ENCODE measurements at places on chromosomes 3 and 15.

DNA sequence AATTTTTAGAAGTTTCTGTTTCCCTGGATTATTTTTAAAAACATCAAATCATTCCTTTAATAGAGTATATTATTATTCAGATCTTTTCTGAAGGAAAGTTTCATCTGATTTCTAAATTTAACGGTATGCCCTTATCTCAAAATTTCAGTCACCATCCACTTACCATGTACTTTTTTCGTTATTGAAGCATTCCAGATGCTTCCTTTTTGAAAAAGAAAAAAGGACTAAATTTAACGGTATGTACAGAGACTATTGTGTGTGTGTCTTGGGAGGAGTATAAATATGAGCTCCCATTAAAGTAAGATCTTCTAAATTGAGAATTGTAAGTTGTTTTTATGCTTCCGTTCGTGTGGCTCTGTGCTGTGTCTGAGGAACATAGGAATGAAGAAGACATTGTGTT, 517.4 kb upstream of the GOLIM4 start:
- DNase-seq, result no peak

GRCh38 chr3:115697263-115698053, 74.1 kb downstream of the GAP43 start:
- no peak for DNase-seq

DNA sequence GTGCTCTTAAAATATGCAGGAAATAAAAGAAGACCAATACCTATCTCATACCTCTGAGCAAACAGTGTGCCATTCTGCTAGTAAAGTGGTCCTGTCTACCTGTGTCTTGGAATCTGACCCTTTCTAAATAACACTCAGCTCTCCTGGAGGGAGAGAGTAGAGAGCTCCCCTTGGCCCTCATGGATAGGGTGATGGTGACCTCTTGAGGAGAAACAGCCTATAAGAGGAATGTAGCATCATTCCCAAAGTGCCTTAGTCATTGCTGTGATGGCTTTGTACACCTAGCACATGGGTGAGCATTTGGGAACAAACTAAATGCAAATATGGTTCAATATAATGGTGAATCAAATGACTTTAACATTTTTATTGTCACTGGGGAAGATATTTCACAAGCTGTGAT, 10.0 kb downstream of the SNTN start:
- no peak for DNase-seq

- no peak for DNase-seq
These were observed 16.3 kb upstream of the ERC2 start for GRCh38 chr3:56484525-56485032.

DNA sequence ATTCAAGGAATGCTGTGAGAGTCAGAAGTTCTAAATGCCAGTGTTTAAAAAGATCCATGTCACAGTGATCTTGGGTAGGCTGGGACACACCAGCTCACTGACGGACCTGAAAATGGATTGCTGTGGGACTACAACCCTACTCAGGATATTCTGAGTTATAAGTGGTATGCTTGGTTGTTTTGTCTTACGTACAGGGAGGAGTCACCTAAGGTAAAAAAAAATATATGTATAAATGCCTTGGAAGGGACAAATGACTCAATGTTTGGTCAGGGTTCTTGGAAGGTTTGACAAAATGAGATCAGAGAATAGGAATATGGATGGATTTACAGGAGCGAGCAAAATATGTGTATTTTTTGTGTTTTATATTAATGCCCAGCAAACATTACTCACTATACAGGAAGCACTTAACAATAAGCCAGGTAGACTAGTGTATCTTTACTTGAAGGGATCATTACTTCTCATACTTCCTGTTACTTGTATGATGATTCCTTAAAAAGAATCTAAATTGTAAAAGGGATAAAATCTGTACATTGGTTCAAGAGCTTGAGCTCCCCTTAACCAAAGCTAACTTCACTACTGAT, 767.3 kb downstream of the GBE1 start:
- DNase-seq, result no peak

GRCh38 chr3:118527514-118528044, 507.1 kb downstream of the IGSF11 start:
- DNase-seq, result no peak

DNA sequence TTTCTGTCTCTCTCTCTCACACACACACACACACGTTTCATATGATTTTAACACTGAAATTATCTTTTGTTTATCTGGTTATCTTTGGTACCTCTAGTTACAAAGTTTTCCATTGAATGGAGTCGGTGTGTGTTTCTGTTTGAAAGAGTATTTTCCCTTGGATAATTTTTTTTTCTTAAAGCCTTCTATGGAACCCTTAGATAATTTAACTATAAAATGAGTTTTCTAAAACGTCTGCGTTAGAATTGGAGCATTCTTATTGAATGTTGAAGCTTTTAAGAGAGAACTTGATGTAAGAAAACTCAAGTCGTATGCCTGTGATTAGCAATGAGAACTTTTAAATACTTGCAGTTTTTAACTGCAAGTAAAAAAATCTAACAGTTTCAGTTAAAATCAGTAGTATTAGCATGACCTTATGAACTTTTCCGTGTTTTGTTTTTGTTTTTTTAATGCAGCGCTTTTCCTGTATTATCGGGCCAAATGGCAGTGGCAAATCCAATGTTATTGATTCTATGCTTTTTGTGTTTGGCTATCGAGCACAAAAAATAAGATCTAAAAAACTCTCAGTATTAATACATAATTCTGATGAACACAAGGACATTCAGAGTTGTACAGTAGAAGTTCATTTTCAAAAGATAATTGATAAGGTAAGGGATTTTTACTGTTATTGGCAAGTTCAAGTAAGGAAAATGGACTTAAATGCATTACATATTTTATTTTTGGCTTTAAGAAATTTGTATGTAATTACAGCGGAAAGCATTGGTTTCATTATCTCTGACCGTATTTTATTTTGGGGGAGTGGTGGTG, 3.0 kb downstream of the SMC4 start:
- DNase-seq, result no peak

DNA sequence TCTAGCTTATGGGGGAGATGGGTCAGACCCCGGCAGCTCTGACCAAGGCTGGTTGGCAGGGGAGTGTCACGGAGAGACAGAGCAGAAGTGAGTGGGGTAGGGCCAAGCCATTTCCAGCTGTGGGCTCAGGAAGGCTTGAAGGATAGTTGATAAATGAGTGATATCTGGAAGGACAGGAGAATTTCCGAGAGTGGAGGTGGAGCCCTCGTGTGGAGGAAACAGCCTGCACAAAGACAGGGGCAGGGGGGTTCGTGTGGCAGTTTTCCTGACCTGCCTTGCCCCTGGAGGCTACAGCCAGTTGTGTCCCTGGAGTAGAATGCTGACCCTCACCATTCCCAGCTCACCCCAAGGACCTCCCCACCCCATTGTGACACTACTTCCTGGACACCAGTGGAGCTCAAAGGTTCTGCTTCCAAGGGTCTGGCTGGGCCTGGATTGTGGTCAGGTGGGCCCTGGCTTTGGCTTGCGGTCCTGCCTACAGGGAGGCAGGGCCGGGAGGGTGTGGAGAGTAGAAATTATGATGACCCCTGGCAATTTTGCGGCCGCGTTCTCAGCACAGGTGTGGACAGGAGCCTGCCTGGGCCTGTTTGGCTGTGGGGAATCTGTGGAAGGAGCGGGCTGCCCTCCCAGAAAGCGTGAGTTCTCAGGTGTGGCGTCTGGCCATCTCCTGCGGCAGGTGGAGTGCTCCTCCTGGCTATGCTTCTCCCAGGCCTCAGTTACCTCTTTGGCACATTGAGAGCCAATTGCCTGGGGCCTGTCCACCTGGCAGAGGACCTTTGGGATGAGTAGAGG, at the start of gene SLC22A14:
Gene SLC22A14, plus strand, starts transcription at position 400 of the 792 bp plus-strand sequence. CDS start 23,733 bp downstream, outside the sequence.
- no peak for DNase-seq

DNA sequence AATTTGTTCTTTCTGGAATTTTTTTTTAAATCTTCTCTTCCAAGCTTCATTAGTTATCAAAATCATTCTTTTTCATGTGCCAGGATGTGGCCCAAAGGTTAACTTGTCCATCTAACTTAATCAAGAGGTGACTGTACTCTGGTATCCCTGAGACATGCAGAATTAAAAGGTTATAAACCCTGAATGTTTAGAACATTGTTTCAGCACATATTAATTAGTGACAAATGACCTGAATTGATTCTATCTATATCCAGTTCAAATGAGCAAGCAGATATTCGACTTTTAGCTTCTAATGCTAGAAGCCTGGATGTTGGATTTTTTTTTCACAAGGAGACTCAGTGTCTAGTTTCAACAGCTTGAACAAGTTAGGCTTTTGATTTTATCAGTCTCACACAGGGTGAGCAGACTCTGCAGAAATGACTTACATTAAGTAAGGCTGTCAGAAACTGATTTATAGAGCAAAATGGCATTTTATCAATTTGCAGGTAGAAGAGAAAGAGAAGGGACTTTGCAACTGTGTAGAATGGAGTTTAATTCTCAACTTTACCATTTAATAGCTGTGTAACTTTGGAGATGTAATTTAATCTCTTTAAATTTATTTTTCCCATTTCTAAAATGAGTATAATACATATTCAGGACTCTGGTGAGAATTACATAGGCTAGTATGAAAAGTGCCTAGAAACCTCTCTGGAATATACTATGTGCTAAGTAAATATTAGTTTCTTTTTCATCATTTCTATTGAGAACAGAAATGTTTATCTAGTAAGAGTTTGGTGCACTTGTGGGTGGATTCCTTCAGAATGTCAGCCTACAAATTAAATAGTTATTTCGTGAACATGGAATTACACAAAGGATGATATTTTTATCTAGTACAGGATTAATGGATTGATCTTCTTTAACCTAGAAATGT, 100.0 kb downstream of the ALCAM start:
- DNase-seq, result no peak

DNA sequence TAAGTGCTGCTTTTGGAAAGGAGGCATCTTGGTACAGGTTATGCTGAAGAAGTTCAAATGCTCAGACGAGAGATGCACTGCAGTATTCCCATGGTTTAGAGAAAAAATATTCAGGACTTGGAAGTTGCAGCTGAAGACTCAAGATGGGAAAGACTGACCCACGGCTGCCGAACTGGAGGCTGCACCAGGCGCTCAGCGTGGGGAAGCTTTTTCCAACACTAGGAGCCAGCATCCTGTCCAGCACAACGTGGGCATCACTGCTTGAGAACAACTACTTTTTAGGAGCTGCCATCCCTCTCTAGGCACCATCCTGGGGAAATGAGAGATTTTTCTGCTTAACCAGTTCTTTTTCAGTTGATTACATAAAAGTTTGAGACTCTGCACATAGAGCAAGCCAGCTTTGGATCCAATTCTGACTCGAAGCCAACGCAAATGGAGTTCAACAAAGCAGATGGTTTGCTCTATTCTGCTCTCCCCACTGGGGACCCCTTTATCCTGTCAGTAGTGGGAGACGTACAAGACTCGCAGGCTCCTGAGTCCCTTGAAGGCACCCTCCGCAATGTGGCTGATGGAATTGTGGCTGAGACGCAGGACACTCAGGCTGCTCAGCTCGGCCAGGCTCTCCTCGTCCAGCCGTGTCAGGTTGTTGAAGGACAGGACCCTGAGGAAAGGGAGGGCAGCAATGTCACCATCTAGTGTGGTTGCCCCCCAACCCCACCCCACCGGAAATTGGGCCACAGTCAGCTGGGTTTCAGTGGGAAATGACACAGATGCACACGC, 93.8 kb downstream of the LRIG1 start:
- no peak for DNase-seq

GRCh38 chr15:88091444-88092016, 165.0 kb downstream of the NTRK3 start:
- DNase-seq, result no peak

DNA sequence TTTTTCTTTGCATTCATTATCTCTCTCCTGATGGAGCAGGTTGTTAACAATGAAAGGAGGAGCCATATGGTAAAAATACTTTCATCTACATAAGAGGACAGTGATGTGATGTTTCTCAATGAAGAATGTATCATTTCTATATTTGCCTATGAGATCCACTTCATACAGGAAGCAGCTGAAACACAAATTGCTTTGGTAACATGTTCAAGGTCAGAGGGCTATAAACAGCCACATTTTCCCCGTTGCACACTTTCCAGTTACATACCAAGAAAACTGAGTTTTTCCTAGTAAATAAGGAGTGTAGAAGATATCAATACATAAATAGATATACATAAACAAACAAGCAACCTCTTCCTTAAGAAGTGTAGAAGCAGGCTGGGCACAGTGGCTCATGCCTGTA, 32.6 kb upstream of the GYG1 start:
- no peak for DNase-seq

DNA sequence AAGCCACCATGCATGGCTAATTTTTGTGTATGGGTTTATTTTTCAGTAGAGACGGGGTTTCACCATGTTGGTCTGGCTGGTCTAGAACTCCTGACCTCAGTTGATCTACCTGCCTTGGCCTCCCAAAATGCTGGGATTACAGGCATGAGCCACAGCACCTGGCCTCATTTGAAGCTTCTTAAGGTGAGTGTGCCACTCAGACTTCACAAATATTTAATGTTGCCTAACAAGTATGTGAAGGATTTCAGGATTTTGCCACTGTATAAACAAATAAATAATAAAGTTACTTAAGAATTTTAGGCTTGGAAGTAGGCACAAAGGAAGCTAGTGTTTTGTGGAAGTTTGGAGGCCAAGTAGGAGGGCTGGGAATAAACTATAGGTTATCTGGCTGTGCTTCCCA, 73.5 kb downstream of the FGF12 start:
- DNase-seq, result no peak

DNA sequence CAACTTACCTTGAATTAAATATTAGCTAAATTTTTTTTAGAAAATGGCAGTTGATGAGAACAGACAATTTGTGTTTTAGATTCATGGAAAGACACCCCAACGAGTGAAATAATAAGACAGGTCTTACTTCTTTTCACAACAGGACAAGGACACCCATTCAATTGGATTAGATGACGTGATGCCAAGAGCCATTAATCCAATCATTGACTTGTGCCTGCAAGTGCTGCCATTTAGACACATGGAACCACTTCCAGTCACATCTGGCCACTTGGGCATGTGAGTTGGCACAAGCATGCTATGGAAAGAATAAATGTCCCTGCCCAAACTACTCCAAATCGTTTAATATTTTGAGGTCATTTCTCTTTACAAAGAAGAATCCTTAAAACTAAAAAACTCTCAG, 1308.8 kb downstream of the ROBO2 start:
- no peak for DNase-seq

DNA sequence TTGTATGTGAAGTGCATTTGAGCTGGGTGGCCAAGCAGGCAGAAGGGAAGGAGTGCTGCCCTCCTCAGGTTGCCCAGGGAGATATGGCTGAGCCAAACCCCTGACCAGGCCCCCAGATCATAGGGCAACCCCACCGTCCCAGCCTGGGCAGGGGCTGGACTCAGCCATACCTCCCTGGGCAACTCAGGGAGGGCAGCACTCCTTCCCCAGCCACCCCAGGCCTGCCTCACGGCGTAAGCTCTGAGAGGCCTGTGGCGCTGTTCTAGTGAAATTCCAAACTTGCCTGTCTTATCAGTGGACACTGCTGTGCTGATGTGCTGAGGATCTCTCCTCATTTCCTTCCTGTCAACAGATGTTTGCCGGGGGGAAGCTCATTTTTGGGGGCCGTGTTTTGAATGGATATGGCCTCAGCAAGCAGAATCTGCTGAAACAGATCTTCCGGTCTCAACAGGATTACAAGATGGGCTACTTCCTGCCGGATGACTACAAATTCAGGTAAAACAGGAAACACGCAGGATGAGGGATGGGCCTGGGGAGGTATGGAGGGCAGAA, 57.6 kb upstream of the FGD5 start:
- DNase-seq, result no peak

- no peak for DNase-seq
These were observed 44.8 kb downstream of the CCR4 start for GRCh38 chr3:32996048-32996754.

- DNase-seq, result no peak
These were observed 72.4 kb upstream of the BBX start for GRCh38 chr3:107450254-107450893.

GRCh38 chr3:134326126-134326525, 48.1 kb downstream of the AMOTL2 start:
- DNase-seq, result no peak

- peak; percentile 29 for DNase-seq
These were observed 951 bp downstream of the FNDC3B start for GRCh38 chr3:172040078-172040980.

Data from SW 1271 (cell line).